ENCODE measurements at places on chromosomes 4 and X. TPM values are rescaled to one million over a fixed set of nuclear protein-coding genes. Genes with fewer than 3 reads are reported as not detected.

GRCh38 chr4:125243789-125244397, 70.9 kb upstream of the FAT4 start:
- H3K27ac ChIP-seq = no peak overlapping the region
- no peaks in the 10 kb centered on the region for H3K36me3 ChIP-seq
- no peak for DNase-seq
- H3K4me1 ChIP-seq = no peaks in the 10 kb centered on the region
- no peak overlapping the region for H3K4me3 ChIP-seq

DNA sequence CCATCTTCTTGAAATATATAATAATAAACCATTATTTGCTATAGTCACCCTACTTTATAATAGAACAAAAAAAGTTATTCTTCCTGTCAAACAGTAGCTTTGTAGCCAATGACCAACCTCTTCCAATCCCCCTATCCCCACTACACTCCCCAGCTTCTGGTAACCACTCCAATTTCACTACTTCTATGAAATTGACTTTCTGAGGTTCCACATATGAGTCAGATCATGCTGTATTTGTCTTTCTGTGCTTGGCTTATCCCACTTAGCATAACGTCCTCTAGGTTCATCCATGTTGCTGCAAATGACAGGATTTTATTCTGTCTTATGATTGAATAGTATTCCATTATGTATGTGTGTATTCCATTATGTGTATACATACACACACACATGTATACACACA, 809.7 kb upstream of the NDST4 start:
- H3K27ac ChIP-seq = no peak overlapping the region
- no peak for DNase-seq
- H3K36me3 ChIP-seq = no peaks in the 10 kb centered on the region
- no peak overlapping the region for H3K4me3 ChIP-seq

DNA sequence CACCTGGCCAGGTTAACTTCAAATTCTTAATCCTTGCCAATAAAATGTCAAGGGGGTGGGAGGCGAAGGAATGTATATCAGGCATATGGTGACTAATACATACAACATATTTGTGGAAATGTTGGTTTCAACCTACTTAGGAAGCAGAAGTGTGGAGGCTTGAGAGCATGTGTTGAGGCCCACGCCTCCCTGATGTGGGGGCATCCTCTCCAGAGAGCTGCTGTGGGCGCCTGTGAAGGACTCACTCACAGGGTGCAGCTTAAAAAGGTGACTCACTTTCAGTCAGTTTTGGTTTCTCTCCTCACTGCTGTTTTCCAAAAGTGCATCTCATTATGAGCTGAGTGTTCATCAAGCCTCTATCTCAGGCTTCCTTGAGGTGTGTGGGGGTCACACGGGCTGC, 27.5 kb downstream of the LNX1 start:
- no peaks in the 10 kb centered on the region for H3K27me3 ChIP-seq
- no peak overlapping the region for H3K27ac ChIP-seq
- no peaks in the 10 kb centered on the region for H3K36me3 ChIP-seq
- no peak overlapping the region for H3K4me3 ChIP-seq

- no peaks in the 10 kb centered on the region for H3K4me1 ChIP-seq
- no peaks in the 10 kb centered on the region for H3K27me3 ChIP-seq
- H3K27ac ChIP-seq = no peak overlapping the region
These were observed 11.6 kb downstream of the ENAM start for GRCh38 chr4:70640192-70640591.

GRCh38 chr4:182091128-182091527, 152.1 kb upstream of the TENM3 start:
- H3K27ac ChIP-seq = no peak overlapping the region
- no peak for DNase-seq
- H3K27me3 ChIP-seq = no peaks in the 10 kb centered on the region
- H3K4me3 ChIP-seq = no peak overlapping the region
- no peaks in the 10 kb centered on the region for H3K4me1 ChIP-seq

DNA sequence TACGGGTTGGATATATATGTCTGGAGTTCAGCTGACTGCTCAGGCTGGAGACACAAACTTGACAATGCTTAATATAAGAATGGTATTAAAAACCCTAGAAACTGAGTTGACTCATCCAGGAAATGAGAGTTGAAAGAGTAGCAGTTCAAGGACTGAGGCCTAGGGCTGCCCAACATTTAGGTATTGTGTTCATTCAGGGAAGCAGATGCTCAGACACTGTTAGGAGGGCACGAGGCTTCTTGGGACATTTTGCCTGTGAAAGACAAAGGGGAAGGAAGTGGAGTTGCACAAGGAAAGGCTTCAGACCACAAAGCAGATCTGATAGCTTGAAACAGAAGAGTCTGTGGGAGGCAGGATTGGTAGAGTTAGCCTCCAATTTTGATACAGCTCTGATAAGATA, 52.0 kb upstream of the HS3ST1 start:
- H3K4me1 ChIP-seq = no peaks in the 10 kb centered on the region
- no peaks in the 10 kb centered on the region for H3K27me3 ChIP-seq
- no peak overlapping the region for H3K27ac ChIP-seq

- H3K36me3 ChIP-seq = no peaks in the 10 kb centered on the region
- H3K4me3 ChIP-seq = peak overlapping the region; percentile 51
- no peak overlapping the region for H3K27ac ChIP-seq
- no peaks in the 10 kb centered on the region for H3K27me3 ChIP-seq
- peaks cover 24% of the 10 kb centered on the region for H3K4me1 ChIP-seq
These were observed 21.5 kb downstream of the HAND2 start for GRCh38 chr4:173508386-173509035.

DNA sequence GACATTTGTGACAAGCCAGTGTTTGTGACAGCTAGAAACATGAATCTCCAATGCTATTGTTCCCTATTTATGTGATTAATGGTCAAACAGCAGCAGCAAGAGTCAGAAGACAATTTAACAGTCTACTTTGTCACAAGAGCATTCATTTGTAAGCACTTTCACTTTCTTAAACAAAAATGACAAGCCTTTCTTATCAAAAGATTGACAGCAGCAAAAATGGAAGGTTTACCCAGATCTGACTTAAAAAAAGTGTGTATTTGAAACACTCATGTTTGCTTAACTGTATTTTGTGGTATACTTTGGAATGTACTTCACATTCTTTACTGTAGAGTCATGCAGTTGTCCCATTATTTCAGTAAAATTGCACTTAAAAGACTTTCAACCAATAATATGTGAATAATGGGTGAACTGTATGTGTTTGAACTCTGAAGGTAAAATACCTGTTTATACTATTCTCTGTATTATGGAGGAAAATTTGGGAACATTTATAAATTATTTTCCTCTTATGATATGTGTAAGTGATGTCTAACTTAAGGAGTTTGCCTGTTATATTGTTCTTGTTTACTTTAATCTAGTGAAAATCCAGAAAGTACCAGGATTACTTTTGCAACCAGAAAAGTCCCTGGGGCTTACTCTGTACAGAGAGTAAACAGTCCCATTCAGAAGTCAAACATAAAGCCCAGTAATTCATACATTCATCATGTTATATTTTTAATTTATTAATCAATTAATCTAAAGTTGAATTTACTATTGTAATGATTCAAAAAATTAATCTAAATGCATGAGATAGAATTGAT, 314.9 kb upstream of the TRAM1L1 start:
- no peak overlapping the region for H3K4me3 ChIP-seq
- H3K27me3 ChIP-seq = no peaks in the 10 kb centered on the region
- H3K4me1 ChIP-seq = no peaks in the 10 kb centered on the region
- no peak overlapping the region for H3K27ac ChIP-seq
- H3K36me3 ChIP-seq = no peaks in the 10 kb centered on the region

DNA sequence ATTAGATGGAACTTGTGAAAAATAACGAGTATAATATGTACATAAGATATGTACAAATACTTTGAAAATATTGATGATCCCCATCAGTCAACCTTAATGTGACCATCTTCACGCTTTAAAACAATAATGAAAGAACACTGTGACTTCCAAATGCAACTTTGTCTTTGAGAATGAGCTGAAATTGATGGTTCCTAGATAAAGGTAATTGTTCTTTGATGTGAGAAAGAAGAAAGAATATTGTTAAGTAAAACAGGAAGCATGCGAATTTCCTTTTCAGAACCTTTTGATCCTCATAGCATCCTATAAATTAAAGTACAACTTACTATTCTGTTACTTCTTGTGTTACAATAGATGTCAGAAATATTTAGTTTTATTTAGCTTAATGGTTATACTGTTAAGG, 22.2 kb downstream of the IL2 start:
- H3K27me3 ChIP-seq = no peaks in the 10 kb centered on the region
- H3K27ac ChIP-seq = no peak overlapping the region
- no peaks in the 10 kb centered on the region for H3K4me1 ChIP-seq
- H3K4me3 ChIP-seq = no peak overlapping the region

- no peaks in the 10 kb centered on the region for H3K27me3 ChIP-seq
- no peak overlapping the region for H3K4me3 ChIP-seq
- H3K36me3 ChIP-seq = no peaks in the 10 kb centered on the region
These were observed 20.6 kb downstream of the GALNT7 start for GRCh38 chr4:173189117-173189693.

- no peaks in the 10 kb centered on the region for H3K4me1 ChIP-seq
- no peak overlapping the region for H3K27ac ChIP-seq
These were observed 51.5 kb upstream of the GPR78 start for GRCh38 chr4:8528713-8529112.

- no peaks in the 10 kb centered on the region for H3K27me3 ChIP-seq
- no peak overlapping the region for H3K4me3 ChIP-seq
- peak; percentile 56 for DNase-seq
- H3K27ac ChIP-seq = peak overlapping the region; percentile 80
These were observed 253.2 kb downstream of the SPRY1 start for GRCh38 chr4:123649645-123650391.

DNA sequence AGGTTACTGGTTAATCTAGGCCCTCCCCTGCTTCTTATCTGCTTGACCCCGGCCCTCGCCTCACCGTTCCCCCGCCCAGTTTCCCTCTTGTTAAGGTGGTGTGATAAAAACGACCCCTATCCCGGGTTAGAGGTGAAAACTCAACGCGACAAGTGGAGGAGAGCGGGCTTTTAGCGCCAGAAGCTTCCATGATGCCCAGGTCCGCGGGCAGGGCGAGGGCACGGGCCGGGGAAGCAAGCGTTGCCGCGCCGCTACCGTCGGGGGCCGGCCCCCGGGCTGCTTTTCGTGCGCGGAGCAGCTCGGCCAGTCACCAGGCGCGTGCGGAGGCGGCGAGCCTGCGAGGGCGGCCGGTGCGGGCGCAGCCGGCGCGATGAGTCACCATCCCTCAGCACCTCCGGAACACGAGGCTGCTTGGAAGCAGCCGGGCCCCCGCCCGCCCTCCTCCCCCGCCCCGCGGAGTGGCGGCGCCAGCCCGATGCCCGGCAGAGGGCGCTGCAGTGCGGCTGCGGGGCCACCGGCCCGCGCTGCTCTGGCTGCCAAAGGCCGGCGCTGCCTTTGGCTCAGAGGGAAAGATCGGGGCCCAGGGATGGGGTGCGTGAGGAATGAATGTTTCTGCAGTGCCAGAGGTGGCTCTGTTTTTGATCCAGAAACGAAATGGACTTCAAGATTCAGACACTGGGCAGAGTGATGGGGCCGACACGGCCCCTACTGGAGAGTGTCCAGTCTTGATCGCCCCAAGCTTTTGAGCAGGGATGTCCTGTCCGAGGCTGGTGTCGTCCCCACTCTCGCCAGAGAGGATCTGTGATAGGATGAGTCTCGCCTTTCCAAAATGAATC, 107.8 kb downstream of the NHSL2 start:
- no peaks in the 10 kb centered on the region for H3K36me3 ChIP-seq
- H3K4me1 ChIP-seq = no peaks in the 10 kb centered on the region
- no peak overlapping the region for H3K27ac ChIP-seq
- H3K4me3 ChIP-seq = peak overlapping the region; percentile 23

GRCh38 chr4:113646442-113646822, 115.1 kb downstream of the CAMK2D start:
- no peak overlapping the region for H3K27ac ChIP-seq
- H3K27me3 ChIP-seq = no peaks in the 10 kb centered on the region
- no peak overlapping the region for H3K4me3 ChIP-seq
- H3K4me1 ChIP-seq = no peaks in the 10 kb centered on the region
- no peaks in the 10 kb centered on the region for H3K36me3 ChIP-seq

- H3K27me3 ChIP-seq = no peaks in the 10 kb centered on the region
- no peak for DNase-seq
- H3K36me3 ChIP-seq = no peaks in the 10 kb centered on the region
- H3K4me3 ChIP-seq = no peak overlapping the region
These were observed 241.5 kb downstream of the MAML3 start for GRCh38 chr4:139912445-139912844.

GRCh38 chr4:36786519-36786918, 458.0 kb upstream of the NWD2 start:
- H3K27me3 ChIP-seq = no peaks in the 10 kb centered on the region
- no peak for DNase-seq
- no peaks in the 10 kb centered on the region for H3K4me1 ChIP-seq
- no peaks in the 10 kb centered on the region for H3K36me3 ChIP-seq

GRCh38 chr4:51907006-51907669, 64.2 kb downstream of the DCUN1D4 start:
- no peaks in the 10 kb centered on the region for H3K27me3 ChIP-seq
- no peak overlapping the region for H3K27ac ChIP-seq
- no peak for DNase-seq

DNA sequence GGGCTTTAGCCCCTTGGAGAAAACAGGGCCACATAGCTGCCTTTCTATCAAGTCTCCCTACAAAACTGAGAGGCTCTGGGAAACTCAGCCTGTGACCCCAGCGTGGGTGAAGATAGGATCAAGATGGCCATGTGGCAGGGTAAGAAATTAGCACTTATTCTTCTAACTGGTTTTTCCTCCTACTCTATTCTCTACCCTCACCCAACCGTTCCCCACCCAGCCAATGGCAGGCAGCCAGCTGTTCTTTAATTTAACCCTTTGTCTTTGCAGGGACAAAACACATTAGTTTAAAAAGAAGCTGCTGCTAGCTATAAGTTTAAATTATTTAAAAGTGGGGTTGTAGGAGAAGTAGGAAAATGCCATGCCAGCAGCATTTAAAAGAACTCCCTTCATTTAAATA, 2.8 kb downstream of the CLCN5 start:
- H3K4me1 ChIP-seq = no peaks in the 10 kb centered on the region
- DNase-seq = no peak
- H3K27me3 ChIP-seq = no peaks in the 10 kb centered on the region
- no peak overlapping the region for H3K4me3 ChIP-seq

DNA sequence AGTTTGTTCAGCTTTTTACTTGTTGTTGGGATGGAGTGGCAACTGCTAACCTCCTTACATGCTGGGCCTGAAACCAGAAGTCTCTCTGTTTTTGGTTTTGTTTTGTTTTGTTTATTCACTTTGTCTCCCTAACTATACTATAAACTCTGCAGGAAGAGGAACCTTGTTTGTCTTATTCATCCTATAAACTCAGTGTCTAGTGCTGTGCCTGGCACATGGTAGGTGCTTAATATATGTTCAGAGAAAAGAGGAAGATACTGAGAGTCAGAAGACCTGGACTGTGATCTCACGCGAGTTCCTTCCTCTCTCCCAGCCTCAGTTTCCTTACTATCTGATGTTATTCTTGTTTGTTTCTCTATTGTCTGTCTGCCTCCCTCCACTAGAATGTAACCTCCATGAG, 71.3 kb downstream of the PRPS1 start:
- H3K4me1 ChIP-seq = no peaks in the 10 kb centered on the region
- no peaks in the 10 kb centered on the region for H3K36me3 ChIP-seq
- no peak for DNase-seq
- H3K27me3 ChIP-seq = no peaks in the 10 kb centered on the region

GRCh38 chr4:112402098-112402497, 104.9 kb downstream of the ALPK1 start:
- DNase-seq = no peak
- H3K4me3 ChIP-seq = no peak overlapping the region
- H3K36me3 ChIP-seq = no peaks in the 10 kb centered on the region
- H3K27ac ChIP-seq = no peak overlapping the region
- H3K27me3 ChIP-seq = no peaks in the 10 kb centered on the region

PAGE2B gene
- not detected for total RNA-seq

EMD gene
- total RNA-seq = 27.2 TPM

UGT8 gene
- 78.0 TPM for total RNA-seq

FRAS1 gene
- total RNA-seq = 3.2 TPM

NAT8L gene
- total RNA-seq = not detected

MAGEA2B gene
- not detected for total RNA-seq

TCP11X2 gene
- total RNA-seq = not detected

Measured in Peyer's patch (tissue), 4 donors.